ENCODE measurements at places on chromosomes 5 and 9.

- DNase-seq, result peak; percentile 64
Observed at GRCh38 chr9:87950765-87951488, 23.4 kb downstream of the CDK20 start.

DNA sequence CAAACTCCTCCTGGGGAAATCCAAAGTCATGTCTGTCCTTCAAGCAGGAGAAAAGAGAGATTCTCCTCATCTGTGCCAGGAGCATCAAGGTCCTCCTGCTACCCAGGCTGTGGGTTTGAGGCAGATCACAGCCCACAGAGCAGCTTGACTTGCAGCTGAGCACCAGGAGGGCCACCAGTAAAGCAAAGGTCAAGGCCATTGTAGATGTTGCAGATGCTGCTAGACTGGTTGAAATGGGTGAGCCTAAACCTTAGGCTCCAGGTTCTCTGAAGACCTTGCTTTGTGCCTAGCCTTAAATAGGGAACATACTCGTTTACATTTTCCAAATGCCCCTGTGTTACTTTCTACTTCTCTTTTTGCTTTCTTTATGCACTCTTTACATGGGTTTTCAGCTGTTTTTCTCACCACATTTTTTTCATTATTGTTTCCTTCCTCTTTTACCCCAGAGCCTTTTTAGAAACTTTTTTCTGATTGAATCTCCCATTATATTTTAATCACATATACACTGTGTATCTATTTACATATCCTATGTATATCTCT is at the start of gene IFNA2:
IFNA2 (minus strand) TSS at position 268 of the 540 bp plus-strand sequence; CDS start at position 199, 69 bp downstream.
- no peak for DNase-seq

- DNase-seq, result no peak
Observed at GRCh38 chr5:83924171-83924570, 203.5 kb upstream of the HAPLN1 start.

DNA sequence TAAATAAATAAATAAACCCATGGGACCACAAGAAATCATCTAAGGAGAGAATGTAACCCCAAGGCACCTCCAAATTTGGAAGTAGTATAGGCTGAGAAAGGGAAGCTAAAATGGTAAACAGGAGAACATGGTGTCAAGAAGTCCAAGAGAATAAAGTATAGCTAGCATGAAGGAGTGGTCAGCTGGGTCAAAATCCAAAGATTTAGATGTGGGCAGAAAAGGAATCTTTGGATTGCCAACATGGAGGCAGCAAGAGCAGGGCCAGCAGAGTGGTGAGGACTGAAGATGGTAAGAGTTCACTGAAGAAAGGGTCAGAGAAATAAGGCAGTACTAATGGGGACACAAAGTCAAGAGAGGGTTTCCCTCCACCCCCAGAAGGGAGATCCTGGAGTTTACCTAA is 53.0 kb downstream of the TSSK1B start:
- DNase-seq, result no peak

DNA sequence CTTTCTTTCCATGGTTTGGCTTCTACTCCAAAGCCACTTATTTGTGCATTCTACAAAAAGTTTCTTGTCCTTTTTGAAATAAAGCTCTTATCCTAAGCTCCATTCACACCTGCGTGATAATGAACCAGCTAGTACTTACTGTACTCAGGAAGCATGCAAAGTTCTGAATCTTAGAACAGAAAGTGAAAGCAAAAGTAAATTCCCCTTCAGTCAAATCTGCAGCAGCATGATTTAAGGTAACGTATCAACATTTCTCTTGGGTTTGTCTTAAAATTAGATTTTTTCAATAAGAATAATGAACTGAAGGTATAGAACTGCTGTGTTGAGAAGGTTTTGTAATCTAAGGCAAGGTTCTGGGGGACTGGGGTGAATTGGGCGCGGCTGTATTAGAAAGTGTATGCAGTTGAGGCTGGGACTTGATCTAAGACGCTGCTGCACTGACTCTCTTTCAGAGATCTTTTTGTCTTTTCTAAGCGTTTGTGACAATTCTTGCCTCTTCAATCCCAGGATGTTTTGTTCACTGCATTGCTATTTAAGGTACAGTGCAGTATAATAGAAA is at the start of gene ERAP2:
ERAP2 (plus strand) TSS at position 209 of the 559 bp plus-strand sequence. CDS start 3,186 bp downstream, outside the sequence.
- DNase-seq, result no peak

GRCh38 chr5:500491-500890 is 23.8 kb downstream of the SLC9A3 start:
- no peak for DNase-seq

GRCh38 chr9:108800632-108801099 is 55.1 kb downstream of the ACTL7B start:
- no peak for DNase-seq

GRCh38 chr5:139272471-139273321 is 20.8 kb upstream of the MATR3 start:
- peak; percentile 52 for DNase-seq

- no peak for DNase-seq
Observed at GRCh38 chr5:72608297-72608696, 101.1 kb upstream of the ZNF366 start.

DNA sequence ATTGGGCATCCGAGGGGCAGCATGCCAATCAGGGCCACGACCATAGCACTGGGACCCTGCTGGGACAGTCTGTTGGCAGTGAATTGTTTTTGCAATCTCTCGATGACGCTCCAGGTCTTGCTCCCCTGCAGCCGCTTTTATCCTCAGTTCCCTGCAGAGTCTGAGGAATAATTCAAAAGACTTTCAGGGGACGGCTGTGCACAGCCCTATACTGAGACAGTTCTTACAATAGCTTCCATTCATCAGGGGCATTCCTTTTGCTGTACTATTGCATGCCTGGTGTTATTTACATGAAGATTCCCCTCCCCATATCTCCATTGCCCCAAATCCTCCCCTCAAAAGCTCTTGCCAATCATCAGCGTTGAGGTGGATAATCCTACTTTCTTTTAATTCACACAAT is 163.3 kb upstream of the WWC1 start:
- no peak for DNase-seq

- DNase-seq, result no peak
Observed at GRCh38 chr9:101620452-101620851, 25.7 kb upstream of the PPP3R2 start.

- no peak for DNase-seq
Observed at GRCh38 chr5:93378073-93378472, 202.9 kb downstream of the NR2F1-AS1 start.

GRCh38 chr5:123819386-123819785 is 307.4 kb downstream of the CSNK1G3 start:
- no peak for DNase-seq

DNA sequence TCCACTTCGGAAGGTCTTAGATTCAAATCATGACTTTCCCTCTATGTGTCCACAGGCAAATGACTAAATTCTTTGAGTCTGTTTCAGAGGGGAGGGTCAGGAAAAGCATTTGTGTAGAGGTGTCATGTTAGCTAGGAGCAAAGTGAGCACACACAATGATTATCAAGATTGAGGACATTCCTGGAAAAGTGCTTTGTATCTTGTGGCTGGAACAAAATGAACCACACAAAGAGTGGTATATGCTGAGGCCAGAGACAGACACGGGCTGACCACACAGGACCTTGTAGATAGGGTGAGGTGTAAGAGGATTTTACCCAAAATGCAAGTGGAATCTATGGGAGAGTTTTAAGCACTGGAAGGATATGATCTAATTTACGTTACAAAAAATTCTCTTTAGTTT is 245.3 kb upstream of the NMUR2 start:
- DNase-seq, result no peak

GRCh38 chr5:152016421-152016820 is 91.8 kb upstream of the GLRA1 start:
- DNase-seq, result no peak
